ENCODE measurements at places on chromosomes 13 and 19.

DNA sequence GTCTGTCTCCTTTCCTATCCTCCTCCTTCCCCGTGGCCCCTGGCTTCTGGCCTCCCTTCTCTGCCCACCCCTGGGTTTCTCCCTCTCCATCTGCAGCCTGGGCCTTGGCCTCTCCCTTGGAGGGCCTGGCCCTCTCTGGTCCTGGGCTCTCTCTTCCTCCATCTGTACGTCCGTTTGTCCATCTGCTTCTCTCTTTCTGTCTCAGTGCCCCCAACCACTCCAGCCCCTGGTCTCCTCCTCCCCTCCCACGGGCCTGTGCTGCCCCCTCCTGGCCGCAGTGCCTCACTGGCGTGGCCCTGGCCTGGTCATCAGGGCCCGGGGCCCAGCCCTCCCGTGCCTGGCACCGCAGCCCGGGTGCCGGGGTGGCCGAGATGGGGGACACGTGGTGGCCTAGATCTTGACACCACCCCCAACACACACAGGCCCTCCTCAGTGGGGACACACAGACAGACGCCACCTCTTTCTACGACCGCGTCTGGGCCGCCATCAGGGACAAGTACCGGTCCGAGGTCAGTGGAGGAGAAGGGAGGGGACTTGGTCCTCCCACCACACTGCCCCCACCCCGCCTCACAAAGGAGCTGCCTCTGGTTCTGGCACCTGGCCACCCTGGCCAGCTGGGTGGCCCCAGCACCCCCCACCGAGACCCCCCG, 11.3 kb downstream of the PRKCSH start:
- peak; percentile 65 for DNase-seq

DNA sequence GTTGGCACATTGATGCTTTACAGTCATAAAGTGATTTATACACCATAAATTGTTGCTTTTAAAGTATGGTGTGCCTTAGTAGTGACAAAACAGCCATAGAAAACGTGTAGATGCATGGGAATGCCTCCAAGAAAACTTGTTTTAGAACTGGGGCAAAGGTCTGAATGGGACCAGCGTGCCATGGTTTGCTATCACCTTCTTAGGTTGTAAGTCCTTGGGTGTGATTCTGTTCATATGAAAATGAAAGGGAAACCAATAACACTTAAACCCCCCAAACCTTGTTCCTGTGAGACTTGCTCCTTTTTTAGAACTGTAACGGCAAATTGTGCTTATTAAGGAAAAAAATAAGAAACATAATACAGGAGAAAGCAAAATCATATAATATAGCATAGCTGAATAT, 603.3 kb upstream of the SLITRK6 start:
- no peak for DNase-seq

GRCh38 chr13:31731921-31732320, 7.4 kb upstream of the RXFP2 start:
- DNase-seq: peak; percentile 38

DNA sequence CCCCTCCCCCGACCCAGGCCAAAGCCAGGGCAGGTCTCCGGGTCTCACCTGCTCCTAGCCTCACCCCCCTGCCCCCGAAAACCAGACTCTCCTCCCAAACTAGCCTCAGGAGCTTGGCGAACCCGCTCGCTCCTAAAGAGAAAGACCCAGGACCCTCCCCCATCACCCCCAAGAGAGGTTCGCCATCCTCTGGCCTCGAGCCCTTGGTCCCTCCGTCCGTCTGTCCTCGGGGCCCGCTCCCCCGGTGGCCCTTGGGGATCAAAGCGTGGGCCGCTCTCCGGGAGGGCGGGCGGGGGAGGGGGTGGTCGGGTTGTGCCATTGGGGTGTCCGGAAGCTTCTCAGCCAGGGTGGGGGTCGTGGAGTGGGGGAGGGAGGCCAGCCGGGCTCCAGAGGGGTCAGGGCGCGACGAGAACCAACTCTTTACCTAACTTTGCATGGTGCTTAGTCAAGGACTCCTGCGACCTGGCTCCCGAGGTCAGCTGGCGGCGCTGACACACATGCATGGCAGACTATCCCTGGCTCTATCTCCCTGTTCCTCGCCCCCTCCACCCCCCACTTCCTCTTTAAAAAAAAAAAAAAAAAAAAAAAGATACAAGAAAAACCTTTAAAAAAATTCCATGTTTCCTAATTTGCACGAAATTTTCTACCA, 15.6 kb downstream of the SMIM24 start:
- no peak for DNase-seq

Data from dermis blood vessel endothelial cell (primary cell).